ENCODE measurements at places on chromosomes 7 and 10.

- DNase-seq: no peak
Observed at GRCh38 chr10:104922810-104923209, 281.7 kb downstream of the SORCS3 start.

DNA sequence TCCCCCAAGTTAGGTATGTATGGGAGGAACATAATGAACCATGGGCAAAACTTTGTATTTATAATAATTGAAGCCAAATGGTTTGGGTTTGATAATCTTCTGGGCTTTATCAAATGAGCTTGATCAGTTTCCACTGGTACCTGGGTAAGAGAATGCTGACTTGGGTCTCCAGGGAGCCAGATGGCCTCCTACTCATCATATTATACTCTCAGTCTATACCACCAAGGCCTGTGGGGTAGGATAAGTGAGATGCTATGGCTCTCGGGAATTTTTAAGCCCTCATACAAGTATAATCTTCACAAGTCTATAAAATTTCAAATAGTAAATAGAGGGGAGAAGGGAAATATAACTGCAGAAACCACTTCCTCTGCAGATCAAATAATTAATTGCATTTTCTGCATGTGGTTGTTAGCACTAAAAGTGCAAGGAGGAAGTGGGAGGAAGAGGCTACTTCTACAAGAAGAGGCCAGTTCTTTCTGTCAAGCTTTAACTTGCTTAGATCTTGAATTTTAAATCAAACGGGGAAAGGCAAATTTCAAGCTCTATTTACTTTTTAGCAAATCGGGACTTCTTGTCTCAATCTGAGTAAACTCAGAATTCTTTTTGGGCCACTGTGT, 349.0 kb downstream of the SORCS1 start:
- DNase-seq: no peak

GRCh38 chr10:65041307-65041706, 1520.1 kb downstream of the REEP3 start:
- no peak for DNase-seq

DNA sequence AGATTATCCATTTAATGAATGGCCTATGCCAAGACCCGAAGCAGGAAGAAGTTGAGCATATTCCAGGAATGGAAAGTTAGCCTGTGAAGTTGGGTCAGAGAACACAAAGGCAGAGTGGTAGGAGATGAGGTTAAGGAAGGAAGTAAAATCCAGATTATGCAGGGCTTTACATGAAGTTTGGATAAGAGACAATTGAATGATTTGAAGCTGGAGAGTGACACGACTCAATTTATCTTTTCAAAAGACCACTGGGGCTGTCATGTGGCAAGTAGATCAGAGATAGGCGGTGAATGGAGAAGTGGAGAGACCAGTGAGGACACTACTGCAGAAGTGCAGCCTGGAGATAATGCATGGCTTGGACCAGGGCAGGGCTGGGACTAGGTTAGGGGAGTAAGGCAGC, 7.2 kb upstream of the CNOT4 start:
- DNase-seq: no peak

DNA sequence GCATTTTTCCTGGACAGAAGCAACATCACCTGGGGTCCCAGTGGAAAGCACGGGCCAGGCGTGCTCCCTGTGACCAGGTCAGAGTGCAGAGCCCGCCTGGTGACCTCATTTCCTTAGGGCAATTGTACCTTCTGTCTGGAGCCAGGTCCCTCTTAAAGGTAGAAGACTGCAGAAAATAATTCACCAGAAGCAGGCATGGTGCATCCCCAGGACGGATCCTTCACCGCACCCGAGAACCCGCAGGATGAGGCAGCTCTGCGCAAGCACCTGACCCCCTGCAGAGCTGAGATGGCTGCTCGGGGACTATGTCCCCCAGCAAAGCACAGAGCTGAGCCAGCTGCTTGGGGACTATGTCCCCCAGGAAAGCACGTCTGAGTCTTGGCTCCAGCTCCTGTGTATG, 557.6 kb downstream of the PTPRN2 start:
- no peak for DNase-seq

- no peak for DNase-seq
Observed at GRCh38 chr7:37656913-37657530, 26.5 kb upstream of the GPR141 start.

GRCh38 chr7:924541-925231, 29.8 kb downstream of the ADAP1 start:
- DNase-seq: no peak

GRCh38 chr7:100366411-100367250, 6.7 kb upstream of the PILRA start:
- DNase-seq: no peak

Data from choroid plexus epithelial cell (primary cell).